ENCODE measurements at places on chromosomes 11 and 22. TPM values are rescaled to one million over a fixed set of nuclear protein-coding genes. Genes with fewer than 3 reads are reported as not detected.

Gene ARFGAP3
- 64.3 TPM for total RNA-seq

Gene HEPHL1
- not detected for total RNA-seq

DNA sequence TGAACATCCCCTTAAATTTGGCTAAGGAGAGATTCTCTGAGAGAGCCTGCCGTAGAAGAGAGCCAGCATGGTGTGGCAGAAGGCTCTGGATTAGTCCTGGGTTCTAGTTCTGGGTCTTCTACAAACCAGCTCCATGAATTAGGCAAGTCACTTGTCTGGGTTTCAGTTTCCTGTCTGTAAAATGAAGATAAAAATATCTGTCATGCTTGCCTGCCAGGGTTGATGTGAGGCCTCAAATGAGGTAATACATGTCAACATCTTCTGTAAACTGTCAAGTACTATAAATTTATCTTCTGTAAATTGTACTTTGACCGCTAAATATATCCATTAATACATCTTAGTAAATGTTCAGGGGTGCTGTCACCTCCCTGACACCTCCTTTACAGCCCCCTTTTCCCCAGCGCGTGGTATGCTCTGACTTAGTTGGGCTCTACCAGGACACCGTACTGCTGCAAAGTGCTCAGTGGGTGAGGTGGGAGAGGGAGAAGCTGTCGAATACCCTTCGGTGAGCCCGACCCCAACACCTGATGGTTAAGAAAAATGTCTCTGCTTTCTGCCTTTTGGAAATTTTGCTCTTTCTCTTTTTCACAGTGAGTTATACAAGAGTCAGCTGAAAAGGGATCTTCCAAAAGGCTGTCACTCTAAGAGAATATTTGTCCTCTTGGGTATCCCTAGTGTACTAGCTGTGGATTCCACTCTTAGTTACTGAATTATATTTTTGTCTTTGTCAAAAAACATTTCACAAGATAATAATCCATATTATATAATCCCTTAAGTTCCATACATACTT is 15.0 kb downstream of the RBX1 start:
- H3K27me3 ChIP-seq, result no peaks in the 10 kb centered on the region
- H3K36me3 ChIP-seq, result peaks cover 5% of the 10 kb centered on the region
- no peak for DNase-seq
- no peak overlapping the region for H3K27ac ChIP-seq
- H3K4me1 ChIP-seq, result no peaks in the 10 kb centered on the region
- H3K4me3 ChIP-seq, result no peak overlapping the region

GRCh38 chr11:122173587-122173986 is 57.6 kb upstream of the BLID start:
- no peaks in the 10 kb centered on the region for H3K36me3 ChIP-seq
- H3K4me3 ChIP-seq, result no peak overlapping the region
- H3K27ac ChIP-seq, result no peak overlapping the region

DNA sequence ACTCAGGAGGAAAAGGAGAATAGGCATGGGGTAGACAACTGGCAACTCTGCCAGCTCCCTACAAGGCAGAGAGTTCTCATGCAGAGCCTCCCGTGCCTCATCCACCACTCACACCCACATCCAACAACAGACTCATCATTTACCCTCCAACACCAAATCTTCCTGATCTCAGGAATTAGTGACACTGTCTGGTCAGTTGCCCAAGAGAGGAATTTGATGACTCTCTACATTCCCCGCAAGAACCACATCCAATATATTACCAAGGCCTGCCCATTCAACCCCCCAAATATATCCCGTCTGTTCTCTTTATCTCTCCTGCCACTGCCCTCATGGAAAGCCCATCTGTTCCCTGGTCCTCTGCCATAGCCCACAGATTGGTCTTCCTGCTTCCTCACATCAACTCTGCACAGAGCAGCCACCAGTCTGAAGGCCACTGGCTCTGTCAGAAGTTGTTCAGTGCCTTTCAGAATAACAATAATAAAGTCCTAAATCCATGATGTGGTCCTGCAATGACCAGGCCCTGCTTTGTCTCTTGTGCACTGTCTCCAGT is 57.5 kb upstream of the CD82 start:
- H3K4me1 ChIP-seq, result no peaks in the 10 kb centered on the region
- H3K27ac ChIP-seq, result no peak overlapping the region
- DNase-seq, result no peak
- H3K4me3 ChIP-seq, result no peak overlapping the region
- no peaks in the 10 kb centered on the region for H3K27me3 ChIP-seq

- no peak overlapping the region for H3K27ac ChIP-seq
- no peak overlapping the region for H3K4me3 ChIP-seq
- H3K4me1 ChIP-seq, result peaks cover 8% of the 10 kb centered on the region
- no peaks in the 10 kb centered on the region for H3K36me3 ChIP-seq
These were observed 16.7 kb downstream of the KREMEN1 start for GRCh38 chr22:29089507-29089906.

Gene AP5B1
- 18.2 TPM for total RNA-seq

DNA sequence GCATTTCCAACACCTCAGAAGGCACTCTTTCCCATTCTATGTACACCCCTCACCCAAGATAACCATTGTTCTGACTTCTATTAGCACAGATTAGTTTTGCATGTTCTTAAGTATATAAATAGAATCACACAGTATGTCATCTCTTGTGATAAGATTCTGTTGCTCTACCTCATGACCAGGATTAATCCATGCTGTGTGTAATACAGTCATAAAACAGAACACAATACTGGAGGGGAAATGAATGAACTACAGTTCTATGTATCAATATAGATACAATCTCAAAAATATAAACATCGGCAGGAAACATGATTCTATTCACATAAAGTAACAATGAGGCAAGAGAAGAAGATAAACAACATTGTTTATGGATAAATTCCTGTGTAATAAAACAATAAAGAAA is 151.5 kb downstream of the ATG16L2 start:
- no peaks in the 10 kb centered on the region for H3K4me1 ChIP-seq
- no peaks in the 10 kb centered on the region for H3K27me3 ChIP-seq
- DNase-seq, result no peak
- H3K4me3 ChIP-seq, result no peak overlapping the region

- H3K27me3 ChIP-seq, result no peaks in the 10 kb centered on the region
- no peaks in the 10 kb centered on the region for H3K36me3 ChIP-seq
- no peak overlapping the region for H3K27ac ChIP-seq
- no peak for DNase-seq
These were observed 54.0 kb downstream of the RTN4R start for GRCh38 chr22:20213833-20214708.

Gene GPR83
- total RNA-seq, result not detected

DNA sequence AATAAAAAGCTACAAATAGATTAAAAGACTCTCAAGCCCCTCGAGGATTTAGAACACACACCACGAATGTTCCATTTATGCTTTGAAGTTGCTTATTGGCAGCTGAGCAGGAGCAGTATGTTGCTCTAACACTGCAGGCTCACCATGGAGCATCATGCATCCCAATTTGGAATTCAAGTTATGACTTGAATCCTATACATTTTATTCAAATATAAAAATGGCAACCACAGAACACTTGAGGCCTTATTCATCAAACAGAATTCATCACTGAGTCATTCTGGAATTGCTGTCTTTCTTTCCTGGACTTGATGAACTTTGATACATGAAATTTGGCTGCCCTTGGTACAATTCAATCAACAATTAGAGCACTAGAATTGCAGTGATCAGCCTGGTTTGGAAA is 24.5 kb upstream of the BLID start:
- H3K27ac ChIP-seq, result no peak overlapping the region
- H3K36me3 ChIP-seq, result no peaks in the 10 kb centered on the region
- no peaks in the 10 kb centered on the region for H3K27me3 ChIP-seq
- peaks cover 5% of the 10 kb centered on the region for H3K4me1 ChIP-seq
- no peak for DNase-seq

DNA sequence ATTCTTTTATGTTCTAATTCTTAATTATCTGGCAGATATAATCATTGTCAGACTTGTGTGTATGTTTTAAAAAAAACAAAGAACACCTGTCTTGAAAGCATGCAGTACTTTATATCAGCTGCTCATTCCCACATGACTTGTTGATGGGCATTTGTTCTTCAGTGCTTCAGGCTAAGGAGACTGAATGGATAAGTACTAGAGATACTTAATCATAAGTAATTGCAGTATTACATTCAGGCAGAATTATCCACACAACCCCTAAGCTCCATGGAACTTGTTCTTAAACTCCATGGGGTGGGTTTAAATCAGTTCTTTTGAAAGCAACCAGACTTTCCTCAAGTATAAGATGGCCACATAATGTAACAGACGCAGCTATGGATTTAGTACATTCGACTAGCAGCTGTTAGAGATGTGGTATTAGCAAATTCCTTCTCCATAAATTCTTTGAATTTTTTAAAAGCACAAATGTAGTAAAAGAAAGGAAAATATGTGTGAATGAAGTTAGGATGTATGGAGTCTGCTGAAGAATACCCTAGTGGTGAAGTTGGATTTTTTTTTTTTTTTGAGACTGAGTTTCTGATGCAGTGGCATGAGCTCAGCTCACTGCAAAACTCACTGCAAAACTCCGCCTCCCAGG is 3.0 kb downstream of the JAM3 start:
- H3K4me1 ChIP-seq, result peaks cover 9% of the 10 kb centered on the region
- H3K4me3 ChIP-seq, result no peak overlapping the region
- no peaks in the 10 kb centered on the region for H3K27me3 ChIP-seq
- H3K27ac ChIP-seq, result no peak overlapping the region

Gene KCNJ11
- total RNA-seq, result 7.6 TPM

- H3K4me3 ChIP-seq, result no peak overlapping the region
- no peaks in the 10 kb centered on the region for H3K4me1 ChIP-seq
- no peaks in the 10 kb centered on the region for H3K27me3 ChIP-seq
- H3K27ac ChIP-seq, result no peak overlapping the region
- H3K36me3 ChIP-seq, result no peaks in the 10 kb centered on the region
These were observed 110.3 kb upstream of the TMEM45B start for GRCh38 chr11:129705341-129705740.

DNA sequence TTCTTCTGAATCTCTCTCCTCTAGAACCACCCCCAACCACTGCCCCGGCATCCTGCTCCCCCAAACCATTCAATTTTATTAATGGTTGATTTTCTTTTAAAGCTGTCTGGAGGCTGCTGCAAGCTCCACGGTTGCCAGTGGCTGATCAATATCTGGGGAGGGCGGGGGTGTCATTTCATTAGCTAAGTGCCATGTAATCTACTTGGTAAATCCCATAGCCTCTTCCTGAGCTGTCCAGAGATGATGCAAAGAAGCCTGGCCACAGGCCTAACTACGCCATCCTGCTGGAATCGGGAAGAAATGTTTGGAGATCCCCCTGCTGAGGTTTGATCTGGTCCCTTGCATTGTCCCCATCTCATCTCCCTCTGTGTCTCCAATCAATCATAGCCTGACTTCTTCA is 440.1 kb downstream of the MIAT start:
- H3K27me3 ChIP-seq, result no peaks in the 10 kb centered on the region
- H3K4me3 ChIP-seq, result no peak overlapping the region
- DNase-seq, result no peak
- H3K27ac ChIP-seq, result no peak overlapping the region

GRCh38 chr11:85827748-85828639 is 17.1 kb upstream of the SYTL2 start:
- H3K27me3 ChIP-seq, result no peaks in the 10 kb centered on the region
- no peak overlapping the region for H3K4me3 ChIP-seq
- H3K4me1 ChIP-seq, result peaks cover 7% of the 10 kb centered on the region

- no peaks in the 10 kb centered on the region for H3K4me1 ChIP-seq
- no peaks in the 10 kb centered on the region for H3K27me3 ChIP-seq
- no peaks in the 10 kb centered on the region for H3K36me3 ChIP-seq
- DNase-seq, result peak; percentile 31
- no peak overlapping the region for H3K27ac ChIP-seq
These were observed 1430.1 kb downstream of the LRRC4C start for GRCh38 chr11:40029391-40029790.

Gene GAS2L1
- 15.8 TPM for total RNA-seq

GRCh38 chr11:9060700-9061111 is 30.7 kb downstream of the SCUBE2 start:
- no peaks in the 10 kb centered on the region for H3K27me3 ChIP-seq
- no peak overlapping the region for H3K27ac ChIP-seq
- no peak for DNase-seq
- H3K36me3 ChIP-seq, result no peaks in the 10 kb centered on the region
- H3K4me3 ChIP-seq, result no peak overlapping the region
- H3K4me1 ChIP-seq, result no peaks in the 10 kb centered on the region

DNA sequence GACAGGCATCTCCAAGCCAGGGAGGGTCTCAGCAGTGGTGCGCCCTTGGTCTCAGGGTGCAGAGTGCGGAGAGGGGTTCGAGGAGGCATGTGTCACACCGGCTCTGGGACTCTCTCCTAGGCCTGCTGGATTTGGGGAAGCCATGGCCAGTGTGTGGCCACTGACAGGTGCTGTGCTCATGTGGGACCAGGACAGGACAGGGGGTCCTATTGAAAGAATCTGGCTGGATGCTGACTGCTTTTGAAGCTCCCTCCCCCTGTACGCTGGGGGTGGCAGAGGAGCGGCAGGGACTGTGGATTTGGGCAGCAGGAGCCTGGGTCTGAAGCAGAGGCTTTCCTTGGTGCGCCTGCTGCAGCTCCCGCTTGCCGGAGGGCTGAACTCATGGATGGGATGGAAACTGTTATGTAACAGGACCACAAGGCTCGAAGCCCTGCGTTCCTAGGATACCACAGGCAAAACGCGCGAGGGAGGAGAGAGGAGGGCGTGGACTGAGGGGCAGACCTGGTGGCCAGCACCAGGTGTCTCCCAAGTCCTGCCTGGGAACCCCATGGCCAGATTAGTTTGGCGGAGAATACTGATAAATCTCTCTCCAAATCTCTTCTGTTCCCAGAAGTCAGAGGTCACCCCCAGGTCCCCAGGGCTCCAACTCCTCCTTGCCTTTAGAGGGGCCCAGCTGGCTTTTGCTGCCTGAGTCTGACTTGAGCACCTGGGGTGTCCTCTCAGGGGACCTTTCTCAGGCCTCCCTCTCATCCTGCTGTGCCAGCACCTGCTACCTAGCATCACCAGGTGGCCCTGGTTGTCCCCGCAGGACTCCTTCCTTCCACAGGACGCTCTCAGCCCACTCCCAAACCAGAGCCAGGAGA is 13.8 kb upstream of the TEF start:
- no peaks in the 10 kb centered on the region for H3K27me3 ChIP-seq
- H3K27ac ChIP-seq, result peak overlapping the region; percentile 90
- H3K4me1 ChIP-seq, result peaks cover 67% of the 10 kb centered on the region
- H3K36me3 ChIP-seq, result no peaks in the 10 kb centered on the region
- peak overlapping the region; percentile 31 for H3K4me3 ChIP-seq

GRCh38 chr11:120130176-120130980 is 7.5 kb downstream of the TRIM29 start:
- H3K36me3 ChIP-seq, result no peaks in the 10 kb centered on the region
- H3K27ac ChIP-seq, result no peak overlapping the region
- peak; percentile 2 for DNase-seq

DNA sequence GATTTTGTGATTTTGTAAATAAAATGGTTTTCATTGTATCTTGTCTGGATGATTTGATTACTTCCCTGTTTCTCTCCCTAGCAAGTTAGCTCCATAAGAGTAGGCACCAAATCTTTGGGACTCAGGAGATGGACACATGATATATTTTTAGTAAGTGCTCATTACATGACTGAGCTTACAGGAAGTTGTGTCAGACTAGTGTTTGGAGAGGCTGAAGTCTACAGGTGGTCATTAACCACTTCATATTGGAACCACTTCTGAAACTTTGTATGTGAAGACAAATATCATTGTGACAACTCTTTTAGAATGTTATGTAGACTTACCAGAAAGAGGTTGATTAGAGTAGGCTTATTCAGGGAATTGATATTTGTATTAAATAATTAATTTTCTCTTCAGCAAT is 19.1 kb downstream of the ARHGAP42 start:
- no peak for DNase-seq
- no peaks in the 10 kb centered on the region for H3K4me1 ChIP-seq
- H3K36me3 ChIP-seq, result no peaks in the 10 kb centered on the region
- no peaks in the 10 kb centered on the region for H3K27me3 ChIP-seq
- no peak overlapping the region for H3K4me3 ChIP-seq
- no peak overlapping the region for H3K27ac ChIP-seq

- no peaks in the 10 kb centered on the region for H3K27me3 ChIP-seq
- DNase-seq, result no peak
- H3K4me3 ChIP-seq, result no peak overlapping the region
- no peaks in the 10 kb centered on the region for H3K4me1 ChIP-seq
These were observed 5.6 kb upstream of the MIAT start for GRCh38 chr22:26651815-26652214.
